ENCODE measurements at places on chromosomes 6 and 20. TPM values are rescaled to one million over a fixed set of nuclear protein-coding genes. Genes with fewer than 3 reads are reported as not detected.

The KCNQ5 gene
- total RNA-seq: not detected

The EDN3 gene
- total RNA-seq: not detected

The E2F1 gene
- 7.6 TPM for total RNA-seq

The DSP gene
- 42.4 TPM for total RNA-seq

The ALDH5A1 gene
- 2.7 TPM for total RNA-seq

The BPHL gene
- total RNA-seq: 10.1 TPM

The PPP1R3G gene
- total RNA-seq: 0.89 TPM

The KIF13A gene
- total RNA-seq: 29.8 TPM

The GLP1R gene
- not detected for total RNA-seq

The SLC17A1 gene
- total RNA-seq: not detected

The RSPO3 gene
- total RNA-seq: not detected

The DUSP15 gene
- 0.26 TPM for total RNA-seq

The LPA gene
- not detected for total RNA-seq

The RHAG gene
- total RNA-seq: not detected

The GPX5 gene
- total RNA-seq: not detected

The CLVS2 gene
- total RNA-seq: not detected

The DEFB113 gene
- total RNA-seq: not detected

The MLIP gene
- total RNA-seq: 1.3 TPM

The MTFR2 gene
- 0.76 TPM for total RNA-seq

The HMGCLL1 gene
- not detected for total RNA-seq

The TTLL9 gene
- not detected for total RNA-seq

The RPL7L1 gene
- total RNA-seq: 85.9 TPM
